ENCODE measurements at places on chromosomes 1 and 21.

DNA sequence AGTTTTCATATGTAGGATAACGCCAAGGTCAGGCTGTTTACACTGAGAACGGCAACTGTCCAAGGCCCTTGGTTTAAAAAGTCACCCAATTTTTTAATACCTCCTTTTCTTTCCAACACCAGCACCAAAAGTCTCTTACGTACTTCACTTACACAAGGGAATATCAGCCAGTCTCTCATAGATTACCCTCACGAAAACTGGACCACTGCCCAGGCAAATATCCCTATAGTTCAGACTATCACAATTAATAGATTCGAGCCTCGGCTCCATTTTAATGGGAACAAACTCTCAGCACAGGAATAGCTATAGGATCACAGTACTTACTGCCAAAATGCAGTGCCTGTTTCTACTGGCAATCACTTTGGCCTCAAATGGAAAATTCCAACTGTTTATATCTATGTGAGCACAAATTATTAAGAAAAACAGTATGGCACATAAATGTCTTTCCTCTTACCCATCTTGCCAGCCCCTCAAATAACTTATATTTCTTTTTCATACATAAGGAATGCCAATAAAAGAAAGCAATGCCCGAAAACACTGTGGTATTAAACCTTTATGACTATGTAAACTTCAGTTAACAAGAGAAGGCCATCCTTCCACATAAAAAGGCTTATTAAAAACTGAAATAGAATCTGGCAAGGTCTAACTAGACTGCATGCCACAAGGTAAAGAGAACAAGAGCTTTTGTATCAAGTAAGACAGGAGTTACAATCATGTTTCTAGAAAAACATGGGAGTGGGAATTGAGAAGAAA is 97.8 kb downstream of the SLC45A1 start:
- no peak for DNase-seq

GRCh38 chr1:229253151-229253974 is 17.5 kb upstream of the RAB4A start:
- no peak for DNase-seq

DNA sequence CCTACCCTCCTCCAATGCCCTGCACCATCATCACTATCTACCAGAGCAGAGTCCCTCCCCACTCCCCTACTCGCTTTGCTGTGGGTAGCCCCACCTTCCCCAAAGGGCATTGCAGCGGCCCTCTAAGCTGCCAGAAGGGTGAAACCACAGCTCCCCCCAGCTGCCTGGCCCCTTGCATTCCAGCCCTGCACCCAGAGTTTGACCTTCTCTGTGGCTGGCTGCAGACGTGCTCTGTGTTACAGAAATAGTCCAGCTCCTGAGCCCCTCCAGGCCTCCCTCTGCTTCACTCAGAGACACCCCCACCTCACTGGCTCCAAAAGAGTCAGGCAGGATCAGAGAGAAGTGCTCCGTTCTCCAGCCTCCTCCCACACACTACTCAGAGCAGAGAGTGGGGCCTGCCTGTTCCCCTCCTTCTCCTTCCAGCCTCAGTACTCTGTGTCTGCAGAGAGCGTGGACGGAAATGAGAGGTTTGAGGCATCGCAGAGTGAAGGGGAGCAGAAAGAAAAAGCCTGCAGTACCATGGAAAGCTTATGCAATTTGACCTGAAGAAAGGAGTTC is 63.2 kb downstream of the PLEKHA6 start:
- DNase-seq = no peak

GRCh38 chr21:45764792-45765191 is 121.3 kb downstream of the PCBP3 start:
- DNase-seq = no peak

- no peak for DNase-seq
Measured at GRCh38 chr1:119547306-119547705, 40.3 kb downstream of the HSD3B1 start.

GRCh38 chr1:34013958-34014737 is 150.3 kb downstream of the HMGB4 start:
- DNase-seq = no peak

DNA sequence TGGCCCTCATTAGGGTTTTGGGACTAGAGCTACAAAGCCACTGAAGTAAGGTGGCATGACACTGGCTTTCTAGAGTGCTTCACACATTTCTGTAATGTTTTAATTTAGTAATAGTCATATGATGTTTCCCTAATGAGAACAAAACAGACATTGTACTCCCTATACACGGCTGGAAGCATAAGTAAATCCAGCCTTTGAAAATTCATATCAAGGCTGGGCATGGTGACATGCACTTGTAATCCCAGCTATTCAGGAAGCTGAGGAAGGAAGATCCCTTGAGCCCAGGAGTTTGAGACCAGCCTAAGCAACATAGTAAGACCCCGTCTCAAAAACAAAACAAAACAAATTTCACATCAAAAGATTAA is 7.4 kb downstream of the USP48 start:
- no peak for DNase-seq

Data from RKO (cell line).